ENCODE measurements at places on chromosomes 11 and 22.
A peak's percentile ranks its signal among the peaks of the same experiment; 100 is the strongest.

DNA sequence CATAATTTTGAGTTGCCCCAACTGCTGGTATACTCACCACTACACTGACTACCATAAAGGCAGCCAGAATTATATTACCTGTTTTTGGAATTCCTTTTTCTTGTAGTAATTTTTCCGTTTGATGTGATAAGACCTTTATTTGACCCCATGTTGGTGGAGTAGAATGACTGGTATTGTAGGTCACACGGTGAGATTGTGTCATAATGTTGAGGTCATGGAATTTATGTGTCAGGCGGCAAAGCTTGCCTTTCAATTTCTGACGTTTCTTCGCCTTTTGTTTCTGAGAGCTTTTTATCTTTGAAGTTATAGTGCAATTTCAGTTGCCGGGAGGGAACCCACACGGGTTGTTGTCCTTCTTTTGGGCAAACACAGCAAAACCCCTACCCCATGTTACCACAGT, 13.0 kb downstream of the OR52K1 start:
- no peak for DNase-seq

- peak; percentile 39 for DNase-seq
Observed at GRCh38 chr11:114774599-114775361, 96.5 kb downstream of the NXPE2 start.

DNA sequence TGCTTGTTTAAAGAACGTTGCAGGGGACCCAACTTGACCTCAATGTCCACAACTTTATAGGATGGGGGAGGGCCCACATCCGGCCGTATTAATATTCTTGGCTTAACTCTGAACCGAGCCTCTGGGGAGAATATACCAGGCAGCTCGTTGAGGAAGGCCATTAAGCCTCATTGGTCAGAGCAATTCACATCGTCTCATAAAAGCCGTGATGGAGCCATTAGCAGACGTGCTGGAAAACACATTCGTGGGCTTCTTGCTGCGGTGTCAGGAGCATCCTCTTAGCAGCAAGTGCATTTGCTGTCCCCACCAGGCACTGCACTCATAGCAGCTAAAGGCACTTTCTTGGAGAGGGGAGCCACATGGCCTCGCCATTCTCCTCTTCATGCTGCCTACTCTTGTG, 14.9 kb downstream of the DSCAML1 start:
- DNase-seq: no peak

- no peak for DNase-seq
Observed at GRCh38 chr22:20641198-20641892, 132.6 kb upstream of the SERPIND1 start.

- no peak for DNase-seq
Observed at GRCh38 chr11:125935618-125936199, 10.1 kb upstream of the VSIG10L2 start.

- DNase-seq: no peak
Observed at GRCh38 chr11:35629511-35629910, 11.3 kb downstream of the FJX1 start.

- DNase-seq: no peak
Observed at GRCh38 chr11:115221461-115222069, 282.6 kb downstream of the CADM1 start.

All from hypothalamus (tissue), 51 donors.